AG04449 (cell line): ENCODE measurements at places on chromosomes 2 and 18.
A peak's percentile ranks its signal among the peaks of the same experiment; 100 is the strongest.

DNA sequence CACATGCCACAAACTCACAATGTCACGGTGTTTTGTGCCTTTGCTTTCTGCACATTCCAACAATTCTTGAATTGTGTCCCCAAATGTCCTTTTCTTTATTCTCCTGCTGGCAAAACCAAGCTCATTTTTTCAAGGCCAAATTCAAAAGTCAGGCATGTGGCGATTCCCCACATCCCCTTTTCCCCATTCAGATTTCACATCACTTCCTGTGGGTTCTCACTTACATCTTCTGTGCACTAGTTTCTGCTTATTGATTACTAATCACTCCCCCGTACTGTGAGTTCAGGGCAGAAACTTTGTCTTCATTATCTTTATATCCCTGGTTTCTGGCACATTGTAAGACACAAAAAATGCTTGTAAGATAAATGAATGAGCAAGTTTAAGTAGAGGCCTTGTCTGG, 69.2 kb downstream of the AP1S3 start:
- no peak for DNase-seq

DNA sequence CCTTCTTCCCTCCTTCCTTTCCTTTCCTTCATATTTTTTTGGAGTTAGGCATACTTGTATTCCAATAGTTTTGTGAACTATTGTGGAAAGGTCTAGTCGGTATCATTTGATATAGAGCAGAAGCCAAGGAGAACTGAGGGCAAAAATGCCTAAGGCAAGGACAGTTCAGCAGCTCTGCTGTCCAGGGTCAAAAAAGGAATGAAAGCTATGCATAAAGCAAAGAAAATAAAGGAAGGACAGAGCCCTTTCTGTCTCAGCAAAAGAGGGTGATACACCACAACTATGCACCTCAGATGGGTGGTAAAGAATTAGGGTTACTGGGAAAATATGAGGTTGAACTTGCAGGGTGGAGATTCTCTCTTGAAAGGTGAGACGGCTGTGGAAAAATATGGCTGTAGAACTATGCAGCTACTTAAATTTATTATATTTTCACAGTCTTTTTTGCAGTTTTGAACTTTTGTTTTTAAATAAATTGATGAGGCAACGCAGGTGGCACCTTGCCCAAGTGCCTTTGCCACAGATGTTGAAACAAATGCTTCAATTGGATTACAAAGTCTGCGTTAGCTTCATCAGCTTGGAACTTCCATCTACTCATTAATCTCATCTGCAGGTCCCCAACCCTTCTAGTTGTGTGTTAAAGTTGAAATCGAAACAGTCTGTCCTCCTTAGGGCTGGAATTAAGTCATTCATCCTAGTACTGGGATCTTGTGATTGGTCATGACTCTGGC, 20.8 kb downstream of the LHCGR start:
- DNase-seq: no peak

GRCh38 chr2:72109291-72109690, 38.4 kb downstream of the CYP26B1 start:
- DNase-seq: no peak

DNA sequence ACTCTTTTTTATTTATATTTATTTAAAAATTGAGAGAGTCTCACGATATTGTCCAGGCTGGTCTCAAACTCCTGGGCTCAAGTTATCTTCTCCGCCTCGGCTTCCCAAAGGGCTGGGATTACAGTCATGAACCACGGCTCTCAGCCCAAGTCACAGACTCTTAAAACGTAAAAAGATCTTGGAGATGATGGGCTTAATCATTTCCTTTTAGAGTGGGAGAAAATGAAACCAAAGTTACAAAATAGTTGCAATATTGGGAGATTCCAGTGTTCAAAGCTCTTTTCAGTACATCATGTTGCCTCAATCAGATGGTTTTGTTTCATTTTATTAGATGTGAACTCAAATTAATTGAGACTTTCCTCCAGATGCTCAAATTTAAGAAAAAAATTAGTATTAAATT, 151.4 kb upstream of the XPO1 start:
- DNase-seq: no peak

GRCh38 chr2:236417150-236417549, 152.5 kb upstream of the ACKR3 start:
- DNase-seq: no peak

GRCh38 chr2:27086724-27087593, at the start of gene KHK:
Gene KHK (plus strand): TSS chr2:27086772. CDS start chr2:27087260, 488 bp downstream.
- DNase-seq: no peak

DNA sequence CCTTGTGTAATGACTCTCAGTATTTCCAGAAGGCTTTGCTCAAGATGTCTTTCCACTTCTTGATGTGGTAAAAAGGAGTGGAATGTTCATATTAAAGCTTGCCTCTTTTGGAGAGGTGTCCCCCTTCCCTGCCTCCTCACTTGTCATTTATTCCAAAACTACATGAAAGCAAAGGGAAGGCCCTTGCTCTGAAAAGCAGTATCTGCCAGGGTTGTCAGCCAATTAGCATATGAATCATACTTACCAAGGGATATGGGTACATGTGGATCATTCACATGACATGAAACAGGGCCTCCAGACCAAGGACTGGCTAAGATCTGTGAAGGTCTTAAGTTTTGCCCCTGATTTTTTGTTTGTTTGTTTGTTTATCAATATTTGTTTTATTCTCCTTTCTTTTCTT, 31.3 kb downstream of the ANXA4 start:
- DNase-seq: no peak

- no peak for DNase-seq
These were observed 644.4 kb downstream of the PLCL1 start for GRCh38 chr2:198448789-198449188.

- no peak for DNase-seq
These were observed 38.0 kb upstream of the SNED1 start for GRCh38 chr2:240960309-240960970.

DNA sequence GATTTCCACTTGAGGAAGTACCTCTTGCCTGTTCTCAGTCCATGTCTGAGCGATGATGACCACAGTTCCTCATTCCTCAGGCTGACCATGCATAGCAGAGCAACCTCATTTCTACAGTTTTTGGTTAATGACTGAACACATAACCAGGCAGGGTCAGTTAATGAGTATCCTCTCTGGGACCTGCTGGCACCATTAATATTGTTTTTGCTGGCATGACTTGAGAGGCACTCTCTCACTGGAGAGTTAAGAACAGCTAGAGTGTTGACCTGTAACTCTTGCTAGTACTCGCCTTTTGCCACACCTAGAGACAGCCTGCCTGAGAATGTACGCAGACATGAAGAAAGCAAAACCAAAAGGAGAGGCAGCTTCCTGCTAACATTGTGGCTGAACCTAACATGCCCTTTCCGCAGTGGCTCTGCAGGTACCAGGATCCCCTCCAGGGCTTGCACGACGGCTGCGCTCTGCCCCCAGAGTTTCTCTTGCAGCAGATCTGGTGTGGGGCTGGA, 23.9 kb downstream of the PECR start:
- peak; percentile 60 for DNase-seq

GRCh38 chr2:177520324-177520723, 127.8 kb downstream of the AGPS start:
- DNase-seq: no peak

DNA sequence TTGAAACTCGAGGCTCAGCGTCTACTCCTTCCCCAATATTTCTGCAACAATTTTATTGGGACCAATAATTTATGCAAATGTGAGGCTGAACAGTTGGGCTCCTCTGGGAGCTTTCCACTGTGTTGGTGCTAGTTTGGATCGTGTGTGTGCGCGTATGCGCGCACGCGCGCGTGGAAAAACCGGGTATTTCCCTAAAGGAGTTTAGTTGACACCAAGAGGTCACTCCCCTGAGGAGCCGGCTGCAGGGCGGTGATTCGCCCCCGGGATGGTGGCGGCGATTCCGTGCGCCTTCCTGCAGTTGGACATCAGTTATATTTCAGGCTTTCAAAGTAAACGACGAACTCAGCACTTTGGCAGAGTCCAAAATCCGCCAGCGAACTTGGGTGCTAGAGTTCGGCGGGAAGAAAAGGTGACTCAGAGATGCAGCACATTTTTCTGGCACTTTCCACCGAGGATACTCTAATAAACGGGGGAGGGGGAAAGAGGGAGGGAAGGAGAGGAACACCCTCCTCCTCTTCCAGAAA, 186.5 kb upstream of the FANCL start:
- no peak for DNase-seq

DNA sequence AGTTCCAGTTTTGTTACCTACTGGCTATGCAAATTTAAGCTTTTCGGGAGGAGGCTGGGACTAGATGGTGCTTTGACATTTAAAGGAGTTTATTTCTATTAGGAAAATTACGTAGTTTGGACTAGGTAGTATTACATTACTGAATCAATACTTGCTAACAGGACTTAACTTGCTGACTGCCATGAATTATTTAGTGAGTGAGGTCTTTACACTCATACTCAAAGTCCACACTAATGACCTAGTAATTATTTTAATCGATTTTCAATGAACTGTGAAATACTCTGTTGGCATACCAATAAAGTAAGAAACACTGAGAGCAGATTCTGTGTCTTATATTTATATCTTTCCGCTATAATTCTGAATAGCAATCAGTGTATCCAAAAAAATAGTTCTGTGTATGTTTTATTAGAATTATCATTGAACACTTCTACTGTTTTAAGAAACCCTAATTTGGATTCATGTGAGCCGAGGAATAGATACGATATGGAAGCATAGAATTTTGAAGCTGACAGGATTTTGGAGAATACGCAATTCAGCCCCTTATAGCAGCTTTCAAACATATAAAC, 55.0 kb downstream of the CHST9 start:
- no peak for DNase-seq

- no peak for DNase-seq
These were observed 134.6 kb downstream of the BABAM2 start for GRCh38 chr2:28025123-28025522.

DNA sequence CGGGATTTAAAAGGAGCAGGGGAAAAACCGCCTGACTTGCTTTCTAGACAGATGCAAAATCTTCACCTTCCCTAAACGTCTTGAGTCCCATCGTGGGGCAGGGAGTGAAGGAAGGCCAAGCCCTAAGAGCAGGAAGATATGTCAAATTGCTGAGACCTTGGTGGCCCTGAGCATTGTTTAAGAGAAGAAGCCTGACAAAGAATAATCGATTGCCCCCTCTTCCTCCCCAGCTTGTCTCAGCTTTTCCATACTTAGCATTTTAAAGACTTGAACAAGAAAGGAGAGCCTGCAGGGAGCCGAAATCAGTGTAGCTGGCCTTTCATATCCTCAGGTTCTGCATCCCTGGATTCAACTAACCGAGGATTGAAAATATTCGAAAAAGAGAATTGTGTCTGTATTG, 157.6 kb upstream of the DLX2 start:
- DNase-seq: no peak

DNA sequence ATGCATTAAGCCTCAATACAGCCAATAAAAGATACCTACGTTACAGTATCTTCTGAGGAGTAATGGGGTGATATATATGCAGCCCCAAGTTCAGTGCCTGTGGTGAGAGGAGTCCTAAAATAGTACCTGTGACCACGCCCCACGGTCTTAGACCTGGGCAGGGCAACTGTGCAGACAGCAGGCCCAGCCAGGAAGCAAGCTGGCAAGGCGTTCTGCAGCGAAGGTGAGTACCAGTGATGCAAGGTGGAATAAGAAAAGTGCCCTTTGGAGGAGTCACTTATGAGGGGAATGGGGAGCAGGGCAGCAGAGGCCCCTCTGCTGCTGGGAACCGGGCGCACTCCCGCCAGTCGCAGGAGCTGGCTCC, 12.7 kb upstream of the MAP3K2 start:
- DNase-seq: no peak

DNA sequence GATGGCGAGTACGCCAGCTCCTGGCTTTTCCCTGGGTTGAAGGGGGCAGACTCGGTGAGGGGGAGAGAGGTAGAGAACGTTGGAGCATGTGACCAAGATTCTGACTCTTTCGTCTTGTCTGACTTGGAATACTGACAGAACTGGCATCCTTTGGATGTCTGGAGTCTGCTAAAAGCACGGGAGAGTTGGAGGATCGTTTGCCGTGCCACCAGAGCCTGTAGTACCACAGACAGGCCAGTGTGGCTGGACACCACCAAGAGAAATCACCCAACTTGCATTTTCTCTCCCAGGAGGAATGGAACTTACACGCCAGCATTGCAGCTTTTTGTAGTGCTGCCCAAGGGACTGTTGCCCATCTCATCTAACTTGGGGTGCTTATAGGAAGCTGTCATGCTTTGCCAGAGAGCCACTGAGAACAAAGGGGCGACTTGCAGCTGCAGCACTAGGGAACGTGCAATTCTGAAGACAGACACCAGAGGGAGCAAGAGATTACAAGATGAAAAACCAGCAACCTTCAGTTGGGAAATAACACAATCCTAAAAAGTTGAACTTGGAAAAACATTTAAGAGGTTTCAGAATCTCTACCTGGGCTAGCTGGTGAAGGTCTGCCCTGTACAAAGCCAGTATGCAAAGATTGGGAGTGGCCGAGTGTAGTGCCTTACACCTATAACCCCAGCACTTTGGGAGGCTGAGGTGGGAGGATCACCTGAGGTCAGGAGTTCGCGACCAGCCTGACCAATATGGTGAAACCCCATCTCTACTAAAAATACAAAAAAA, 24.1 kb downstream of the PSMG2 start:
- DNase-seq: no peak

DNA sequence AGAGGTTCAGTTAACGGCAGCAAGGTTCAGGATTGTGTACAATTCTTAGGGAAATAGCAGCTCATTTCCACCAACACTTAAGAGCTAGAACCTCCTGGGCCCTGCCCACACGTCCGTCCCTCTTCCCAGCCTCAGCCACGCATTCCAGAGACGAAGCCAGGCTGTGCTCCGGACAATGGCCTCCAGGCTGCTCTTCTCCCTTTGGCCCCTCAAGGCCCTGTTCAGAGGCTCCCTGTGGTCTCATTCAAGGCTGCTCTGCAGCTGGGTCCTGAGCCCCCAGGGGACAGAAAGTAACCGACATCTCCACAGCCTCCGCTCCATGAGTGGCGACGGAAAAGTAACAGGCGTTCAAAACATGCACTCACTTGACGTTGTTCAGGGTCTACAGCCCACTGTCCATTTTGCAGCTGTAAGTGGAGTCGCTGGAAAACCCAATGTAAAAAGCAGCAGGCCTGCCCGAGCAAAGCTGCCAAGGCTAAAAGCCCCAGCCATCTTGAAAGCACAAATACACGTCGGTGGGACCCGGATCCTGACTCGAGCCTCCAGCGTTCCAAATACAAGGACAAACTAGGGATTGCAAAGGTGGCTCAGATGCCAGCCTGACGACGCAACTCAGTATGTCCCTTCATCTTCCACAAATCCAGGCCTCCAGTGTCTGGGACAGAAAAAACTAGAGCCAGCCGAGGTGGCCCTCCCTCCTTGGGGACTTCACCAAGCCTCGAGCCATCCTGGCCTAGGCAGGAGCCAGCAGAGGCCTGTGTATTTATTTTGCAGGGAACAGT, 76.9 kb downstream of the NDUFA10 start:
- no peak for DNase-seq

- no peak for DNase-seq
These were observed 11.1 kb upstream of the OTOS start for GRCh38 chr2:240151477-240152031.

DNA sequence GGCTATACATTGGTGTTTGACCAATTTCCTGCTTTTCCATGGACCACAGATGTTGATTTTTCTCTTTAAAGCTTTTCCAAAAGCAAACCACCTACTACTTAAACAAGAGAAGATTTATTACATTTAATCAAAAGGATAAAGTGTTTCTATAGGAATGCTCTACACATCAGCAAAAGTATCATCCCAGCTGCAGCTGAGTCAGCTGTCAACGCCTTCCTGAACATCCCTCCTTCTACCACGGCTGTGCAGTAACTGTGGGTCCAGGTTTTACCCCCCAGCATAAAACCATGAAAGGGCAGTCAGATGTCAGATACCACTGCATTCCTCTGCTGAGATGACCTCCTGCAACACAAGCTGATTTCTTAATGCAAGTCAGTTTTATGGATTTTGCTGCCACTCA, 524.5 kb upstream of the MEX3C start:
- DNase-seq: no peak

- DNase-seq: no peak
These were observed 164.3 kb downstream of the MIB1 start for GRCh38 chr18:21904856-21905255.
